ENCODE measurements at places on chromosomes 5 and 9.

GRCh38 chr5:178477802-178478201 is 112.4 kb downstream of the COL23A1 start:
- DNase-seq = no peak

DNA sequence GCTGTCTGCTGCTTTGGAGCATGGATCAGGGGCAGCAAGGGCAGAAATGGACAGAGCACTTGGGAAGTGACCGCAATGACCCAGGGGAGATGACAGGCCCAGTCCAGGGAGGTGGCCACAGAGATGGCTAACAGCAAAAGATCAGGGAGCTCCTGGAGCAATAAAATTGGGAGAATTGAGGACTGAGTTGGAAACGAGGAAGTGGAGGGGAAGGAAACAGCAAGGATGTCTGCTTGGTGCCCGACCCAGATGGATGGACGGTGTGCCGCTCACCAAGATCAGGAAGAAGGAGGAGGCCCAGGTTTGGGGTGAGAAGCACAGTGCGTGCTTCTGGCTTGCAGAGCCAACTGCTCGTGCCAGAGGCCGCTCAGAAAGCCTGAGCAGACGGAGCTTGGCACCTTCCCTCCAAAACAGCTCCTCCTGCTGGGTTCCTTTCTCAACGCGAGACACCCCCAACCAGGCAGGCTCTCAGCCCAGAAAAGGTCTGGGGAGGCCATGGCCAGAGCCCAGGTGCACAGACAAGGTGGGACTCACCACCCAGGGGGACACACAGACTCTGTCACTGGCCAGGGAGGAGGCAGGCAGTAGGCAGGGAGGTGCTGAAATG is 1.7 kb upstream of the SLC34A1 start:
- DNase-seq = no peak

DNA sequence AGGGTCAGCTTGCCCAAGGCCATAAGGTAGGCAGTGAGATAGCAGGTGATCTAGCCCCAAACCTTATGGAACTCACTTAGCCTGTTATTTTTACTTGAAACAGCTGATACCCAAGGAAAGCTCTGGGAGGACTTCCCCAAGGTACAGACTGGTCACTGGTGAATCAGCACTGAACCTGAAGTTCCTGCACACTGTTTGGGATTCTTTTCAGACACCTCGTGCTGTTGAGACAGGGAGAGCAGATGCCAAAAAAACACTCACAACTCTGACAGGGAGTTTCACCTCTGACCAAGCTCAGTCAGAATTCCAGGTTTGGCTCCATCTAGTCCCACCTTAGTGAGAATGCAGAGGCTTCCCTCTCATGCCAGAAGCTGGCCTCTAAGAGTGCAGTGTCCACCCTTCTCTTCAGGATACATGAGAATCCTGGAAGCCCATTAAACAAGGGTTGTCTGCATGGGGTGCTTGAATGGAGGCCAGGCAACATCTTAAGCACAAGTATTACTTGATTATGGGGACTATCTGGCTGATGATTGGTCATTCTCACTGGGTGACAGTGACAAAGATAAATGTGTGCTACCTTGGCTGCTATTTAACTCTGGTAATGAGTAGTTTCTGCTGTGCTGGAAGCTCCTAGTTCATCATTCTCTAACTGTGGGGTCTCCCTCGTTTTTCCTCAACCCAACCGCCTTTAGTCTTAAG is 122.8 kb upstream of the SLIT3 start:
- no peak for DNase-seq

DNA sequence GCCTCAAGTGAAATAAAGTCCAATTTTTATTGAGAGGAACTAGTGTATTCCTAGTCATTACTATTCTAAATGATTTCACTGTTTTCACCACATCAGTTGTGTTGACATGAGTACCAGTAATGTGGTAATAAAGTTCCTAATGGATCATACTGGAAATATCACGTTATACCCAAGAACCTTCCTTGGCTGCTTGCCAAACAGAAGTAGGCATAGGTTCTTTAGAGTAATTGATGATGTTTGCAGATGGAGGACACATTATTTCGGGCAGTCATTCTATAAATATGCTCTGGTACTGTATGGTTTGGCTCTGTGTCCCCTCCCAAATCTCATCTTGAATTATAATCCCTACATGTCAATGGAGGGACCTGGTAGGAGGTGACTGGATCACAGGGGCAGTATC is 15.1 kb downstream of the SNCAIP start:
- no peak for DNase-seq

GRCh38 chr5:11148810-11149539 is 387.9 kb upstream of the DAP start:
- no peak for DNase-seq

DNA sequence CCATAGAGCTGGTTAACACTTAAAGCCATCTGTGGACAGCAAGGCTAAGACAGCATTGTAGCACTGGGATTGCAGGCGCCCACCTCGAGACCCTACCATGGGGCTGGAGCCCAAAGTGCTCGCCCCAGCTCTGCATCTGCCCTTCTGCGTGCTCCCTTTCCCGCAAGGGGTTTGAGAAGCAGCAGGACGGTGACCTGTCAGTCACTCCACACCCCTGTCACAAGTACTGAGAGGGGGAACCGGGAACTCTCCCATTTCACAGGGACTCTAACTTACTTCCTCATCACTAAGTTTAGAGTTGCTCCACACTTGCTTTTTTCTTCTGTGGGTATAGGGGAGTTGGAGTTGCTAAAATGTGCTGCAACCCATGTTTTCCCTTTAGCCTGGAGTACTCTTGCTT is 273.2 kb downstream of the SMARCA2 start:
- no peak for DNase-seq

DNA sequence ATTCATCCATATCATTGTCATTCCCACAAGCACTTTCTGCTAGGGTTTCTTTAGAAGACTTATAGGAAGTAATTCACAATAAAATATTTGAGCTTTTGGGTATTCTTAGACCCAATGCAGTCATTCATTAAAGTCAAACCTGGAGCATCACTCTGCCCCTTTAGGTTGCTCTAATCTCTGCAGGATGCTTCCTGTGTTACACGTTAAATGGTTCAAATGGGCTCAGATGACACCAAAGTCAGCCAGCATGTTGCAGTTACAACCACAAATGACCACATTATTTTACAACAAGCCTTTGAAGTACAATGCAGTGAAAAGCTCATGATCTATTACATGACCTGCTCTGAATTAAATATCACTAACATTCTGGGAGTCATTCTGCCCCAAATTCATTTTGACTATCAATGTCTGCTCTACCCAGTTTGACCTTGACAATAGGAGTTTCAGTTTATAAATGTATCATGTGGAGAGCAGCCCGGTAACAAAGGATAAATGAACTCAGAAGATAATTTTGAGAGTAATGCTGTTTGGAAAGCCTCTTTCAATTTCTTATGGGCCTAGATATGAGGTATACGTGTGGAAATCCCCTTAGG is 668.6 kb upstream of the DMAC1 start:
- no peak for DNase-seq

Data from hypothalamus (tissue), 51 donors.